ENCODE measurements at places on chromosomes 4 and X. TPM values are rescaled to one million over a fixed set of nuclear protein-coding genes. Genes with fewer than 3 reads are reported as not detected.

The GRID2 gene
- 0.16 TPM for polyA plus RNA-seq

GRCh38 chr4:143109376-143109775 lies 75.3 kb upstream of the USP38 start:
- no peak for DNase-seq

The L1CAM gene
- polyA plus RNA-seq: 1.9 TPM

DNA sequence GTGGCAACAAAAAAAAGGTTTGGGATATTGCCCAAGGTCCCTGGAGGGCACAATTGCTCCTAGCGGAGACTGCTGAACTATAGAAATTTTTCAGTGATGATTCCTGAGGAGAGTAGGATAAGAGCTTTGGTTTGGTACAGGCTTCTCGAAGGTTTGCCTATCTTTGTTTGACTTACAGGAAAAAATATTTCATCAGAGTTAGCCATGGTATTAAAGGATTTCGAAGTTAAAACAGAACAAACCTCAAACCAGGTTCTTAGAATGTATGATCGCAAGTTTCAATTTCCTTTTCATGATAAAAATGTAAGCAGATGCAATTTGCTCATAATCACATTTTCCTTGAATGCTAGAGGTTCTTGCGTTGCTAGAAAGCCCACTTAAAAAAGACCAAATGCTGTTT lies 1.7 kb downstream of the EGFL6 start:
- no peak for DNase-seq

DNA sequence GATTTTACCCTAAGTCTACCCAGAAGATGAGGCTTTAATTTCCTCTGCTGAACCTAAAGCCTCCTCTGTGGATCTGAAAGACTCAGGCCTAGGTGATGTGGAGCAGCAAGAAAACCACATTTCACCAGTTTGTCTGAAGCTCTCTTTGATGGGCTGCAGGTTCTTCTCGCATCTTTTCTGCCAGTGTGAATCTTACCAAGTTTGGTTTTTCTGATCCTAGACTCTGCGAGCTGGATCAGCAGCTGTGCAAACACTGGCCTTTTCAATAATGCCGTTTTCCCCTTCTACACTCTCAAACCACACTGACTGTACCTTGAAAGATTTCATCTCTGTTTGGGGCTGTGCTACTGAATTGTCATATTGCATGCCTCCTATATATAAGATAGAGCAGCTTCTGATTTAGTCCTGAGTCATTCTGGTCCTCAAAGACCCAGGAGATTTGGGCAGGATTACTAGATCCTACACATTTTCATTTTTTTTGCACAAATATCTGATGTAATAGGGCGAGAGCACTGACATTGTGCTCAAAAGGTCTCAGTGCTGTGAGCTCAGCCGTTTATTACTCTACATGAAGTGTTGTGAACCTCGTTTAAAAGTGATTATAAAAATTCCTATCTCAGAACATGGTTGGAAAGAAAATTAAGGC lies 133.6 kb upstream of the FAM9C start:
- no peak for DNase-seq

The HPGD gene
- 5.7 TPM for polyA plus RNA-seq

The MAP9 gene
- 3.5 TPM for polyA plus RNA-seq

The SOD3 gene
- 27.4 TPM for polyA plus RNA-seq

DNA sequence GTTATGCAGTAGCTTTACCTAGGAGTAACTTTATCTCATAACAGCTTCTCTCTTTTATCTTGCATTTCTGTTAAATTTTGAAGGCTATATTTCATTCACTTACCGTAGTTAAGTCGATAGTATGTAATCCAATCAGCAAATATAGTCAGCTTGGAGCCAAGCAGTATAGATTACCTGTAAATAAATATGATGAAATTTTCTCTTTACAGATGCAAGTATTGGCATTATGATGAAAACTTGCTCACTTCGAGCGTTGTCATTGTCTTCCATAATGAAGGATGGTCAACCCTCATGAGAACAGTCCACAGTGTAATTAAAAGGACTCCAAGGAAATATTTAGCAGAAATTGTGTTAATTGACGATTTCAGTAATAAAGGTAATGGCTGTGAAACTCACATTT lies 42.3 kb downstream of the HMGB2 start:
- DNase-seq: no peak

- DNase-seq: no peak
Observed at GRCh38 chr4:186724058-186724863, 605 bp upstream of the FAT1 start.

The RAB41 gene
- polyA plus RNA-seq: 0.68 TPM

The ATP1B4 gene
- 325 TPM for polyA plus RNA-seq

DNA sequence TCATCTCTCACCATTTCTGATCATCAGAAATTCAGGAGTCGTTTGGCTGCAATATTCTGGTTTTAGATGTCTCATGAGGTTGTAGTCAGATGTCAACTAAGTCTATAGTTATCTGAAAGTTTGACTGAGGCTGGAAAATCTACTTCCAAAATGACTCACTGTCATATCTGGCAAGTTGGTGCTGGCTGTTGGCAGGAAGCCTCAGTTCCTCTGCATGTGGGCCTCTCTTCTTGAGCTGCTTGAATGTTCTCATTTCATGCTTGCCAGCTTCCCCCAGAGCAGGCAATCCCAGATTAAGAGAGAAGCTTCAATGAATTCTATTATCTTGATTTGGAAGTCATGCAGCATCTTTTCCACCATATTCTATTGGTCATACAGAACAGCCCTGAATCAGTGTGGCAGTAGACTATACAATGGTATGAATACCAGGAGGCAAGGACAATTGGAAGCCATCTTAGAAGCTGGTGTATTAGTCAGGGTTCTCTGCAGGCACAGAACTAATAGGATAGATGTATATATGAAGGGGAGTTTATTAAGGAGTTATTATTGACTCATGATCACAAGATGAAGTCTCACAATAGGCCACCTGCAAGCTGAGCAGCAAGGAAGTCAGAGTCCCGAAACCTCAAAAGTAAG lies 46.8 kb upstream of the ELF2 start:
- DNase-seq: no peak

DNA sequence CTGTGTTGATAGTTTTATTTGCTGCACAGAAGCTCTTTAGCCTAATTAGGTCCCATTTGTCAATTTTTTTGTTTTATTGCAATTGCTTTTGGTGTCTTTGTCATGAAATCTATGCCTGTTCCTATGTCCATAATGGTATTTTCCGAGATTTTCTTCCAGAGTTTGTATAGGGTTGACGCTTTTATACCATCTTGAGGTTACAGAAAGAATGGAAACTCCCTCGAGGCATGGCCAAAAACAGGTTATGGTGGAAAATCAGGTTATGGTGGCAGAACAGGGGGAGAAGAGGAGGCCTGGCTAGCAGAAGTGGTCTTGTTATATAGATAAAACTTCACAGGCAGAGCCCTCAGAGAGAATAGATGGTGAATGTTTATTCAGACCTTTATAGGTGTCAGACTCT lies 21.6 kb downstream of the OPHN1 start:
- DNase-seq: no peak

DNA sequence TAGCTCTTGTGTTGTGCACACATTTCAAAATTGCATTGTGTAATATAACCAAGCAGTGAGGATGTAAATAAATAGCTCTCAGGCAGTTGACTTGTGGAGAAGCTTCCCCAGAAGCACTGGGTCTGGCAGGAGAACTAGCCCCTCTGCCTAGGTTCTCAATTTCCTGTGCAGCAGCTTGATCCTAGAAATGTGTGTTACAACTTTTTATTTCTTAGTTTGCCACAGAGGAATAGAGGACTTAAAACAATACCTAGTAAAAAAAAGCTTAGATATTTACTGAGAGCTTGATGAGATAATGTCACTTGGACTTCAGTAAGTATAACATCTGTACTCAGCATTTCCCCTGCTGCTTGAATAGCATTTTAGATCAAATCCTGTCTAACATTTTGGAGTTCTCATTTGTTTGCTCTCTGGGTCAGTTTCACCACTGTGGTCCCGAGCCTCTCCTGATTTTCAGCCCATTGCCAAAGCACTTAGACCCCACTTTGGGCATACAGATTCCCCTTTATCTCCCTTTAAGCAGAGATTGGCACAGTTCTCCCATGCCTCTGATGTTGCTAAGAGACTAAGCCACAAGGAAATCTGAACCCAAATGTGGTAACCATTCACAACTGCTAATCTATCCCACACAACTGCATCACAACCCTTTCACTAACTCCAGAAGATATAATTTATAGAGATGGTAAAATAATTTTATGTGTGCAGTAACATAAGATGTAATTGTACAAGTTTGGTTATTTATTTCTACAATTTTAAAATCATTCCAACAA lies 98.2 kb upstream of the NRK start:
- DNase-seq: no peak

GRCh38 chr4:2685541-2685940 lies 70.6 kb downstream of the TNIP2 start:
- DNase-seq: no peak

- DNase-seq: peak; percentile 9
Observed at GRCh38 chr4:94588896-94589693, 137.4 kb downstream of the PDLIM5 start.

Data from forelimb muscle (tissue), 1 donor.